ENCODE measurements at places on chromosomes 3 and 15.

DNA sequence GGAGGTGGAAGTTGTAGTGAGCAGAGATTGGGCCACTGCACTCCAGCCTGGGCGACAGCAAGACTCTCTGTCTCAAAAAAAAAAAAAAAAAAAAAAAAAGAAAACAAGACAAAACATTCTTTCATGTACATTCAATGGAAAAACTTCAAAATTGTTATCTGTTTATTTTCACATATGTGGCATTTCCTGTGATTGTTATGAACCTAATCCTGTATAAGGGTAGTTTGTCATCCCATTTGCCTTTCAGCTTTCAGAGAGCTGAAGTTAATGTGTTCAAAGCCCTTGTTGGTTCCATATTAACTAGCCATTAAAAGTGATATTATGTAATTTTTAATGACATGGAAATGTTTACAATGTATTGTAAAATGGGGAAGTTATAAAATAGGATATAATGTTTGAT, 17.3 kb upstream of the NCK1 start:
- DNase-seq: no peak

DNA sequence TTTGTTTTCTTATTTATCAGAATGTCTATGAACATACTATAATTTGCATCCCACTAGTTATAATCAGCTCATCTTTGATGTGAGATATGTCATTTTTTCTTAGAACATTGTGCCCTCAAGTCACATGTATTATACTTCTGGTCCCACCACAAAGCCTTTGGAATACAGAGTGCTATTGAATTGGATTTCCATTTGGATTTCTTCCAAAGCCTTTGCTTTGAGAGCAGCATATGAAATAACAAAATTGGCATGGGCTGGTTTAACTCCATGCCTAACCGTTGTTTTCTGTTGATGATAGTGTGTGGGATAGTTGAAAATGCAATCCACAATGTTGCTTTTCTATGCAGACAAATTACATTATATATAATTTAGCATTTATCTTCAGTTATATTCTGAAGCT, 284.5 kb upstream of the PLSCR5 start:
- DNase-seq: no peak

- DNase-seq: peak; percentile 35
Measured at GRCh38 chr3:25441234-25441856, 13.3 kb downstream of the RARB start.

GRCh38 chr15:33005582-33005981, 188.9 kb downstream of the FMN1 start:
- DNase-seq: peak; percentile 62

DNA sequence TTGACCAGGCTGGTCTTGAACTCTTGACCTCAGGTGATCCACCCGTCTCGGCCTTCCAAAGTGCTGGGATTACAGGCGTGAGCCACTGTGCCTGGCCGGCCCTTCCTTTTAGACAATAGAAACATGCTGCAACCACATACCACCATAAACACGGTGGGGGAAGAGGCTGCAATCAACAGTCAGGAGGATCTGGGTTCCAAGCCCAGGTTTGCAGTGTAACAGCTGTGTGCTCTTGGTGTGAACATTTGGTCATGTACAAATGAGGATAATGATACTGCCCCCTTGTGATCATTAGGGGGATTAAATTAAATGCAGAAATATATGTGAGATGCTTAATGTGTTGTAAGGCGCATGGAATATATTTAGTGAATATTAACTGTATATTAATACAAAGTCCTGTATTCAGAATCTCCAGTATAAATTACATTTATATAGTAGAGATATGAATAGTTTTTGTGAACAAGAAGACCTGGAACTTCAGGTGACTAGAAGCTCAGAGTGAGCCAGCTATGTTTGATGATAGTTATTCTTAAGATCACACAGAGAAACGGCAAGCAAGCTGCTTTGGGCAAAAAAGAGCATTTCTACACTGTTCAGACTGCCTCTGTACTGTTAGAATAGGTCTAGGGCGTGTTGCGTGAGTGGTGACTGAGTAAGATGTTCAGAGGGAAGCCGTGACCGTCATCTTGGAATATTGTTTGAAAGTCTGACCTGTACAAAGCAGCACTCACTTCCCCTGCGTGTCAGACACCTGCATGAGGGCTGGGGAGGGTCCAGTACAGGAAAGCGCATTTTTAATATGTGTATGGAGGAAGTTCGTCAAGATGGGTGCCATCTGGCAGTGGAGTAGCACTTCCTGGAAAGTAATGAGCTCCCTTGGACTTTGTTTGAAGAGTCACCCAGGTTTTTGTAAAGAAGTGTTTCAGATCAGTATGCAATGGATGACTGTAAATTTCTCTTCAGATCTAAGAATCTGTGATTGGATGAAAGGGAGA, 125.8 kb downstream of the PGPEP1L start:
- peak; percentile 64 for DNase-seq

DNA sequence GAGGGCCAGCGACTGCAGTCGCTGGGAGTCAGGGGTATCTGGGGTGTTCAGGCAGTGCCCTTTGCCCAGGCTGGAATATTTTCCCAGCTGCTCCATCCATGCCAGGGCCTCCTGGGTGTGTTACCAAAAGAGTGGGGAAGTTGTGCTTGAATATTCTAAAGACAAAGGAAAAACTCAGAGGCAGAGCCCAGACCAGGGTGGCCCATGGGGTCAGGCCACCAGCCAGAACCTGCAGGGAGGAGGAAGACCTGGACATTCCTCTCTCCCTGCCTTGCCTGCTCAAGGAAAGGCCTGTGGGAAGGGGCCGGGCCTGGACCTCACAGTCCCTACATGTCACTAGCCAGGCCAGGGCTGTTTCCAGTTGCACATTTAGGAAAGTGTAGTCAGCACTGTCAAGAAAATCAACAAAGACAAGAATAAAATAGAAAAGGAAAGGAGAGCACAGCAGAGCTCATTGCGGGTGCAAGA, 16.0 kb upstream of the KLF15 start:
- DNase-seq: no peak

DNA sequence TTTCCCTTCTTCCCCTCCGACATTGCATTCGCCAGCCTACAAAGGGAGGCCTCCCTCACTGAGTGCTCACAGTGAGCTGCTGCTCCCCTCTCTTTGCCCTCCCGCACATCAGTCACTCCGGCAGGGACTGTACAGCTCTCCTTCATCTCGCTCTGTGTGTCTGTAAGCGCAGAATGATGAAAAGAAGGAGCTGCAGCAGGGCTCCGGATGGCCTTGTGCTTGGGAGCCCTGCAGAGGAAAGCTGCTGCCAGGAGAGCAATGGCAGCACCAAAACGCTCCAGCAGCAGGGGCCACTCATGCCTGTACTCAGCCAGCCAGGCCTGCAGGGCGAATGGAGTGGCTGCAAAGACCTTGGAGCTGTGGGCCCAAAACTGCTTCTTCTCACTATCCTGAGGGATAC, 107.0 kb upstream of the NSMCE3 start:
- DNase-seq: no peak

- DNase-seq: no peak
Measured at GRCh38 chr3:127222163-127222562, 29.2 kb downstream of the PRR23E start.

- no peak for DNase-seq
Measured at GRCh38 chr15:75704618-75705017, 8.0 kb downstream of the CSPG4 start.

- no peak for DNase-seq
Measured at GRCh38 chr15:42602501-42602900, 27.1 kb downstream of the STARD9 start.

DNA sequence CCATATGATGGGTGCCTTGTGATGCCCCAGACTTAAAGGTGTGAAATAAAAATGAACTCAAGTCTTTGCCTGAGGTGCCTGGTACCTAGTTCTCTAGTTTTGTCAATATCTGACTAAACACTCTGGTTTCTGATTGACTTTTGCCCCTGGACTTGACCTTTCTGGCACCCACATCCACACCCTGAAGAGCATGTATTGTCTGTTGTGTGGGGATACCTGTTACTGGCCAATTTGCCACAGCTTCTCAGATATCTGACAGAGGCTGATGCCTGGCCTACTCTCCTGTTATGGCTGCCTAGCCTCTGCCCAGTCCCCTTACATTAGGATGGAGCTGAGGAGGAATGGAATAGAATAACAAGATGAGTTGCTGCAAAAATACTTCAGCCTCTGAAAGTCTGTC, 3.6 kb downstream of the ZBTB38 start:
- DNase-seq: no peak

DNA sequence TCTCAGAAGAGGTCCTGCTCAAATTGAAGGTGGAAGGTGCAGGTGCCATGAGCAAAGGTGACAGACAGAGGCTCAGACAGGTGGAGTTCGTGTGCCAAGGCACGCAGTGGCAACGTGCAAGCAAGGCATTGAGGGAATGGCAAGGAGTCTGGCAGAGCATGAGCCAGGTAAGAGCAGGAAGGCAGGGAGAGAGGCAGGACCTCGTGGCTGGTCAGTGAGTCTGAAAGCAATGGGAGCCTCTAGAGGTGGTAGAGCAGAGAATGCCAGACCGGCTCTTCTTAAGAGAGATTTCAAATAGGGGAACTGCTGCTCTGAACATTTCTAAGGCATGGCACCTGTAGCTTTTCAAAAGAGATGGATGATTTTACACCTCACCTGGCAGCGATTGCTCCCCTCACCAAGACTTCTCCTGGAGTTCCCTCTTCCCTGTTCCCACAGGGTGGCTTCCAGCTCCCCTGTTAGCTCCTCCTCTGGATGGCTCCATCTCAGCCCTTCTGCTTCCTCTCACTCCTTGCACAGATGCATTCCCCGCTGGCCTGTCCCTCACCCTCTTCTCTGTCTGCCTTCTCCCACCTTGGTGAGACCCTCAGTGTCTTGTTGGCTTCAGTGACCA, 2.7 kb downstream of the MYO5C start:
- DNase-seq: no peak

GRCh38 chr3:61154457-61155198, 96.6 kb downstream of the FHIT start:
- no peak for DNase-seq

DNA sequence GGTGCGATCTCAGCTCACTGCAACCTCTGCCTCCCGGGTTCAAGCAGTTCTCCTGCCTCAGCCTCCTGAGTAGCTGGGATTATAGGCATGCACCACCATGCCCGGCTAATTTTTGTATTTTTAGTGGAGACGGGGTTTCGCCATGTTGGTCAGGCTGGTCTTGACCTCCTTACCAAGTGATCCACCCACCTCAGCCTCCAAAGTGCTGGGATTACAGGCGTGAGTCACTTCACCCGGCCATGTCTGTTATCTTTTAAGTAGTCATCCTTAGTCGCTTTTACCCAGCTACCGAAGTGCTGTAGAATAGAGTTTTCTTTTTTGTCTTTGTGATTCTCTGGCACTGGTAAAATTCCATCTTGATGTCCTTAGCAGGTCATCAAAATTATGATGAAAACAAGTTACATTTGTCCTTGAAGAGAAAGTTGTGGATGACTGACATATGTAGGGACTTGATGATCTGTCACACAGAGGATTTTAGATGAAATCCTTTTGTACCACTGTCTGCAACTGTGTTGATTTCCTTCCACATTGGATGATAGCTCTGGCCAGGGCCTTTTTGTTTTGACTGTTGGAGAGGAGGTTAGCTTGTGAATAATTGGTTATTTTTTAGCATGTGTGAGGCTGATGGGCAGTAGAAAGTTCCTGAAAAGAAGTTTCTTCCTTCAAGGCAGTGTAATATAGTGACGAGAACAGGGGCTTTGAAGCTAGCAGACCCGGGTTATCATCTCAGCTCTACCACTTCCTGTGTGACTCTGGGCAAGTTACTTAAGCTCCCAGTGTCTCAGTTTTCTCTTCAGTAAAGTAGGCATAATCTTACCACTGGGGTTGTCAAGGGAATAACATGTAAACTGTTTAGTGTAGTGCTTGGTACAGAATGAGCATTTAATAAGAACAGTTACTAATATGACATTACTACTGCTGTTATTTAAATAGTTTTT, 18.8 kb downstream of the ATG7 start:
- DNase-seq: peak; percentile 56

GRCh38 chr3:55897573-55898224, 410.6 kb upstream of the WNT5A start:
- DNase-seq: no peak

- no peak for DNase-seq
Measured at GRCh38 chr3:50552598-50552997, 14.9 kb downstream of the C3orf18 start.

DNA sequence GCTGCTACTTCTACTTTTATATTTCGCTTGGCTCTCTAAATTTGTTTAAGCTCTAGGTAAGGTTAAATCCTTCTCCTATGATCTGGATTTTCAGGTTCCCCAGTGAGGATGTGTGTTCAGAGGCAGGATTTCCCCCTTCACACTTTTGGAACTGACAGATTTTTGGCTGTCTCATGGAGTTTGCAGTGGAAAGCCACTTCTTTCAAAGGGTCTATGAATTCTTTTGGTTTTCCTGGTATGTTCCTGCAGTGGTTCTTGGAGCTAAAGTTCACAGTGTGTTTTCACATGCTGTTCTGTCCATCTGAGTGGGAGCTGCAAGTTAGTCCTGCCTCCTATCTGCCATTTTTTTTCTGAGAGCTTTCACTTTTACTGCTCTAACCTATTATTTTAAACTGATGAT, 21.6 kb upstream of the TIGIT start:
- no peak for DNase-seq

- DNase-seq: no peak
Measured at GRCh38 chr3:140015741-140016140, 80.8 kb downstream of the CLSTN2 start.

- no peak for DNase-seq
Measured at GRCh38 chr3:42428830-42429229, 18.4 kb upstream of the LYZL4 start.

DNA sequence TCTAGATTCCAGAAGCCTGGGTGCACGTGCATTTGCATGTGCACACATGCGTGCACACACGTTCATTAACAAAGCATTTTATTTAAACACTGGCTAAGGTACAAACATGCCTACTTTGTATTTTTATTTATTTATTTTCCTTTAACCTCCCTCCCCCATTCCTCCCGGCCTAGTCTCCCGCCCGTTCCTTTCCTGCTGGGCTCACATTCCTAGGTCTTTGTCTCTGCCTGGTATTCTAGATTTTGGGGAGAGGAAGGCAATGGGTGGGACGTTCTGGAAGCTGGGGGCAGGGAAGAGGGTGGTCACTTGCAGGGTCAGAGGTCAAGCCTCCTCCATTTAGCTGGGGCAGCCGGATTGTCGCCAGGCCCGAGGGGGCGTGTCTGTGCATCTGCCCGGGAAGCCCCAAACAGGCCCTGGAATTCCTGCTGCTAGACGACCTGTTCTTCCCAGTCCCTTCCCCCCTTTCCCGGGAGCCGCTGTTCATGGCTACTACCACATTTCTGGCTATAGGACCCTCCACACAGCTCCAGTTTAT, 51.8 kb downstream of the TRIM71 start:
- DNase-seq: no peak

- no peak for DNase-seq
Measured at GRCh38 chr15:80556694-80557367, 138.3 kb upstream of the ABHD17C start.

- peak; percentile 96 for DNase-seq
Measured at GRCh38 chr3:138371070-138371965, 22.9 kb downstream of the MRAS start.

DNA sequence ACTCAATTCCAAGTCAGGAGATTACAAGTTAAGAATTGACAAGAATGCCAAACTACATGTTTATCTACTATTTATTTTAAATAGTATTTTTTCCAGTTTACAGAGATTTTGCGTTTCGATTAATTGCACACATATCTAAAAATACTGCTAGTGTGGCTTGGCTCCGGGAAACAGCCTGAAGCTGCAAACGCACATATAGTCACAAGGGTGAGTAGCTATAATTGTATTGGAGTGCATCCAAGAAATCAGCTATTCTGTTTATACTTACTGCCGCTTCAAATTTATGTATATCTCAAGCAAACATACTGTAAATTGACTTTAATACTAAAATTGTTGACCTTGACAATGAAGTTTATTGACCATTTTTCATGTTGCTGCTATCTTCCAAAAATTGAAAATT, 77.0 kb upstream of the PLSCR5 start:
- no peak for DNase-seq

GRCh38 chr3:143302638-143303171, 183.1 kb downstream of the CHST2 start:
- peak; percentile 15 for DNase-seq

All from suppressor macrophage treated with lipopolysaccharide for 4 hours (primary cell).